ENCODE measurements at places on chromosomes 3 and 15. TPM values are rescaled to one million over a fixed set of nuclear protein-coding genes. Genes with fewer than 3 reads are reported as not detected.
A peak's percentile ranks its signal among the peaks of the same experiment; 100 is the strongest.

- DNase-seq, result no peak
Measured at GRCh38 chr3:197375001-197375441, 76.6 kb upstream of the DLG1 start.

DNA sequence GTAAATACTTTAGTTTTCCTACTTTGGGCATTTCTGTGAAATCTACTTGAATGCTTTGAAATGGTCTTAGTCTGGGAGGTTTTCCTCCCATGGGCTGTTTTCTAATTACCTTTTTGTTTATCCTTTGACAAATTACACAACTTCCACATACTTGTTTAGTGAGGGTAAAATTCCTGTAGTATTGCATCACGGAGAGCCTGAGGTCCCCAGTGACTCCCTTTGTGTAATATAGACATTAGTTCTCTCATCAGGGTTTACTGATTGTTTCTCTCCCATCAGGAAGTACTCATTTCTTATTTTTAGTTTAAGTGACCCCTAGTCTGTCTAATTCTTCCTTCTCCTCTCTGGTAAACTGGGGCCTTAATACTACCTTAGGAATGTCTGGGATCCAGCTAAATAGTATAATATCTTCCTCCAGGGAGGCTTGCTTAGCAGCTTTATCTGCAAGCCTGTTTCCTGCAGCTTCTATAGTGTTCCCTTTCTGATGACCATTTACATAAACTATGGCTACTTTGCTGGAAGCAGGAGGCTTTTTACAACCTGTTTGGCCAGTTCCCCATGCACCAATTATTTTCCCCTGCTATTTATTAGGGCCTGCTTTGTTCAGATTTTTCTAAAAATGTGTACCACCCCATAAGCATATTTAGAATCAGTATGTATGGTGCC is 87.2 kb upstream of the XCR1 start:
- DNase-seq, result no peak

- no peak for DNase-seq
Measured at GRCh38 chr3:83093222-83093572, 1331.8 kb upstream of the GBE1 start.

- DNase-seq, result no peak
Measured at GRCh38 chr3:62926494-62926893, 51.3 kb upstream of the CADPS start.

DNA sequence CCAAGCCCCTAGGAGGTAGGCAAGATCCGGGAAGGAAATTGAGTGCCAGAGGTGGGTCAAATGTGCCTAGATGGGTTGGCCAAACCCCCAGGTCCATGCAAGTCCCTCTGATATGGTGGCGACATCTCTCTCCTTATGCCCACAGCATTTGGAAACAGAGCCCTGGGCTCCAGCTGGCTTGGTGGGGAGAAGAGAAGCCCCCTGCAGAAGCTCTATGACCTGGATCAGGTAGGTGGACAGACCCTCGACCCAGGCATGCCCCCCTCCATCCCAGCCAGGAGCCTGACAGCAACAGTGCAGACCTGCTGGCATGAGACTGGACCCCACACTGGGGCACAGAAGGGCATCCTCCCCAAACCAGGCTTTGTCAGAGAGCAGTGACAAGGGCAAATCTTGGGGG is 12.2 kb downstream of the CHST13 start:
- no peak for DNase-seq

- peak; percentile 55 for DNase-seq
Measured at GRCh38 chr3:123028233-123028828, 768 bp upstream of the SEMA5B start.

The GXYLT2 gene
- under 0.01 TPM for total RNA-seq

The DNAJB8 gene
- not detected for total RNA-seq

- DNase-seq, result no peak
Measured at GRCh38 chr3:30811151-30811795, 83.2 kb downstream of the GADL1 start.

DNA sequence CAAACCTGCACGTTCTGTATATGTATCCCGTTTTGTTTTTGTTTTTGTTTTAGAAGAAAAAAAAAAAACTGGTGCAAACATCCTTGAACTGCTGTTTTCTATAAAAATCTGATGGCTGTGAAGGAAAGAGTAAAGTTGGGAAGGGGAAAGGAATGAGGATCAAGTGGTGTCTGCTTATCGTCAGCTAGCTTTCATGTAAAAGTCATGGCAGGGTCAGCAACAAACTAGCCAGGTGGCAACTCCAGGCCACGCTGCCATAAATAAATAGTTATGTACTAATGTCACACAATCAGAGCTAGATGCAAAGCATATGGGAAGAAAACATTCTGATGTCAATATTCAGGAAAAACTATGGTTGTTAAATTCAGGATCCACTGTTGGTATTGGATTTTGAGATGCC is 2.3 kb upstream of the CDIN1 start:
- DNase-seq, result no peak

- no peak for DNase-seq
Measured at GRCh38 chr3:4251412-4251811, 51.8 kb upstream of the SETMAR start.

DNA sequence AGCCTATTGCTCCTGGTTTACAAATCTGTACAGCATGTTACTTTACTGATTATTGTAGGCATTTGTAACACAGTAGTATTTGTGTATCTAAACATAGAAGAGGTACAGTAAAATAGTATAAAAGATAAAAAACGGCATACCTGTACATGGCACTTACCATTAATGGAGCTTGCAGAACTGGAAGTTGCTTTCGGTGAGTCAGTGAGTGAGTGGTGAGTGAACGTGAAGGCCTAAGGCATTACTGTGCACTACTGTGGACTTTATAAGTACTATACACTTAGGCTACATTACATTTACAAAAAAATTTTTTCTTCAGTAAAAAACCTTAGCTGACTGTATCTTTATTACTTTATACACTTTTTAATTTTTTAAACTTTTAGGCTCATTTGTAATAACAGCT is 90.9 kb downstream of the RAP2B start:
- no peak for DNase-seq

DNA sequence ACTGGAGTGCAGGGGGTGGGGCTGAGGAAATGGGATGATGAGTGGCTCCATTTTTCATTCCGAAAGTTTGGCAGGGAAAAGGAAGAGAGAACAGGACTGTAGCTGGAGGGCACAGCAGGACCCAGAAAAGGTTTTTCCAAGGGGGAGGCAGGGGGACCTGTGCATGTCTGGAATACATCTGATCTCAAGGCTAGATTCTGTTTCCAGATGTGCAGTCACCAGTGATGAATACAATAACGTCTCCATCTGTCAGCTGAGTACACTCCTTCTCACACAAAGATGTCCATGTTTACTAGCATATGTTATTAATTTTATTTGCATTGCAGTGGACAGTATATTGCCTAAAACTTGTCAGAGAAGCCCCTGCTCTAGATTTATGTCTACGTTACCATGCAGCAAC is 39.9 kb upstream of the PRTG start:
- DNase-seq, result no peak

GRCh38 chr3:50355829-50356552 is 3.3 kb downstream of the TMEM115 start:
- DNase-seq, result no peak

Data from lung microvascular endothelial cell (primary cell).